ENCODE measurements at places on chromosomes 4 and X.

DNA sequence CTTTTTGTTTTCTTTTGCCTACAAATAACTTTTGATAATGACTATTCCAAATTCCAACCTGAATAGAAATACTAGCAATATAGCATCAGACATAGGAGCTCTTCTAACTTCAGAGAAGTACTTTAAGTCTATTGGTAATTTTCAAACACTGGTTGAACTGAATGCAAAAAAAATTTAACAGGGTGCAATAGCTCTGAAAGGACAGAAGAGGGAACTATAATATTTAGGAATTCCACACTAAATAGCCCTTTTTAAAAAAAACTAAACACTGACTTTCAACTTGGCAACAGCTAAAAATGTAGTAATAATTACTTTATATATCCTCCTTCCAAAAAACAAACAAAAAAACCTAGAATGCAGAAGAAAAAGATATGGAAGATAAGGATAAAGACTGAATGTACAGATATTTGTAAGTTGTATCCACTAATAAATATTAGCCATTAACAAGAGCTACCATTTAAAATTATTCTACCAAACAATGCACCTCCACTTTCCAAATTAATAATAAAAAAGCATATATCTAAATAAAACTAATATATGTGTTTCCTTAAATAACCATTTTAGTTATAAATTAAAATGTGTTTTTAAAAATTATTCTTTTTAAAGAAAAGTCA, 81.4 kb downstream of the FBXW7 start:
- no peak for DNase-seq

GRCh38 chr4:76716020-76716419, 181.9 kb downstream of the SOWAHB start:
- DNase-seq = no peak

DNA sequence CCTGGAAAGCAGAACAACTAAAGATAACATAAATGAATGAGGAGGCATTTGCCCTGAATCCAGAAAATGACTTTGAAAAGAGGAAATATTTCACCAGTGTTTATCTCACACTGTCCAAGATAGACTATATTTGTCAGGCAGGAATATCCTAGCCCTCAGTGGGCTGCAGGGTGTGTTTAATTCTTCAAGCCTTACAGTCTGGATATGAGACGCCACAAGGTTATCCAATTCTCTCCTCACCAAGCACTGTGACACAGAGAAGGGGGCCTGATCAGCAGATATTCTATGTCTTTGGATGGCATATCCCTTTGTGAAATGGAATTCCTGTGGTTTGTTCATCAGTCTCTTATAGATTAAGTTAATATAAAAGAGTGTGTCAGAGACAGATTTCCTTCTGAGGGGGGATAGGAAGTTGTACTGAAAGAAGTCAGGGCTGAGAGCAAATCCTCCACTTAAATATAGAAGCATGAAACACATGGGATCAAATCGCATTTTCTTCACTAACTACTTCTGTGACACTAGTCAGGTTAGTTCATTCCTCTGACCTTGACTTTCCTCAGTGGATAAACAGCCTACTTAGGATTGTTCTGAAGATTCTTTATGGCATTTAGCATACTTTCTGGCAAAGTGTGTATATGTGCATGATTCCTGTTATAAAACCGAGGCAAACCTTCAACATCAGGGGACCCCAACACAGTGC, 6.8 kb upstream of the G3BP2 start:
- no peak for DNase-seq

GRCh38 chr4:110163327-110164069, 34.9 kb downstream of the ELOVL6 start:
- no peak for DNase-seq

DNA sequence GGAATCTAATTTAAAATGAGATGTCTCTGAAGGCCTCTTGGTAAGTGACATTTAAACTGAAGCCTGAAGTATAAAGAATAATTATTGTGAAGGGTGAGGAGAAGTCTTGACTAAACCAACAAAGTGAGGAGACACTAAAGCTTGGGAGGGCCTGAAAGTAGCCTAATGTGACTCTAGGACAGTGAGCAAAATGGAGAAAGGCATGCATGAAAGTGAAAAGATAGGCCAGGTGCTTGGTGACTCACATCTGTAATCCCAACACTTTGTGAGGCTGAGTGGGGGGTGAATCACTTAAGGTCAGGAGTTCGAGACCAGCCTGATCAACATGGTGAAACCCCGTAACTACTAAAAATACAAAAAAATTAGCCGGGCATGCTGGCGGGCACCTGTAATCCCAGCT, 46.9 kb upstream of the SMARCAD1 start:
- no peak for DNase-seq

DNA sequence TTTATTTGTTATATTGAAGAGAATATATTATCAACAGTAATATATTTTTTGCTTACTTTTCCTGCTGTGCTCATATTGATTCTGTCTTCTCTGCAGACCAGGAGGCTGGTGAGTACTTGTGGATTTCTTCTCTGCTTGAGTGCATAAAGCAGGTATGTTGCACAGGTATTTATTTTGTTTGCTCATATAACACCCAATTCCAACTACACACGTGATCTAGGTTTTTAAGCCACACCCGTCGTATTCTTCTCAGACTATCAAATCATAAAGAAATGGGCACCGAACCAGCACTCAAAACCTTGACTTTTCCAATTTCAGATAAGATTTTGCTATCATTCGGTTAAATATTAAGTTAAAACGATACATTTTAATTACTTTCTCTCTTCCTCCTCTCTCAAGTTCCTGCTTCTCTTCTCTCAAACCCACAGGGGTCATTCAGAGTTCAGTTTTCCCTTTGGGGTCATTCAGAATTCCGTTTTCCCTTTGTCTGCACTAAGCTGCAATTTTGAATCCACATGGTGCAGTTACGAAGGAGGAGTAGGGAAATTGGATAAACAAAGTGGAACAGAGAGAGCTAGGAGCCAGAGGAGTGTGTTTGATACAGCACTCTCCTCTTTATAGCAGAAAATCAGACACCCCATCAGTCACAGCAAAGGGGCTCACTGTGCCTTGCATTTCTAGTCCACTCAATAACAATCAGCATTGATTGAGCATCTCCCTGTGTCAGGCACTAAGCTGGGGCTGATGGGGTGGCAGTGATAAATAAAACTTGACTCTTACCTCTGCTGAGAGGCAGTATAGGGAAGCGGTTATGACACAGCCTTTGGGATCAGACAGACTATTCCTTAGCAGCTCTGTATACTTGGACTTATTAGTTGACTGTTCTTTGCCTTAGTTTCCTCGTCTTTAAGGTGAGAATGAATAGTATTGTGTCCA, at the start of gene ADH1C:
ADH1C (minus strand) TSS at position 145 of the 936 bp plus-strand sequence; CDS start at position 74, 71 bp downstream.
- DNase-seq = no peak
